ENCODE measurements at places on chromosomes 11 and 22.

DNA sequence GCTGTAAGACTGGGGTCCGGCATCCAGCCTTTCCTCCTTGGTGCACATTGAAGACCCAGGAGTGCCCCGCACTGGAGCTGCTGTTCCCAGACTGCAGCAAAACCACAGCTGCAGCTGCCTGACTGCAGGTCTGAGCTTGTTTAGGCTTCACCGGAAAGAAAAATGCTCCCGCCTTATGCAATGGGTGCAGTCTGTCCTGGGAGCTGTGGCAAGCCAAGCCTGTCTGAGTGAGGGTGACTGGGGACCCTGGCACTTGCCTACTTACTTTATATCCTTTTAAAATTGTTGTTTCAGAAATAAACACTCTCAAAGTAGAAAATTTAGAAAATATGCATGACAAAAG, 23.3 kb upstream of the CD44 start:
- no peak for DNase-seq

DNA sequence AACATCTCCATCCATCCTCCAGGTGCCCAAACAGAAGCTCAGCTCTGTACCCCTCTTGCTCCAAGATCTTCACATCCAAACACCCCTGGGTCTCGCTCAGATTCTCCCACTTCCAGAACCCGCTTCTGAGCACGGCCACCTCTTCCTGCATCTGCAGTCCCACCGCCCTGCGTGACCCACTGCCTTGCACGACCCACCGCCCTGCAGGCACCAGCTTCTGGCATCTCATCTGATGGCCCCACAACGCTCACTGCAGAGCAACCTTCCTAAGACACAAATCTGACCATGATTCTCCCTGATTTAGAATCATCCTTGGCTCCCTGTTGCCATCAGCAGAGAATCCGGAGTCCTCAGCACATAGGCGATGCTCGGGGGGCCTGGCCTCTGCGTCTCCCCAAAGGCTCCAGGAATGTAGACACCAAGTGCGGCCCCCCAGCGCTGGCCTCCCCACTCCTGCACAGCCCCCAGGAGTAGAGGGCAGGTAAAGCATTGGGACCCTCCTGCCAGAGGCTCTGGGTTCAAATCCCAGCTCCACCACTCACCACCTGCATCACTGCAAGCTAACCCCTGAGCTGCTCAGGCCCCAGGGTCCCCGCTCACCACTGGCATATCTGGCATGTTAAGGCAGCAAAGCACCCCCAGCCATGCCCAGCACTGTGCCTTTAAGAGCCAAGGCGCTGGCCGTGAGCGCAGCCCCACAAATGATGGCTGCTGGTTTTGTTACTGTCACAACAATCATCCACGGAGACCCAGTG, 459.3 kb downstream of the BRD1 start:
- no peak for DNase-seq

DNA sequence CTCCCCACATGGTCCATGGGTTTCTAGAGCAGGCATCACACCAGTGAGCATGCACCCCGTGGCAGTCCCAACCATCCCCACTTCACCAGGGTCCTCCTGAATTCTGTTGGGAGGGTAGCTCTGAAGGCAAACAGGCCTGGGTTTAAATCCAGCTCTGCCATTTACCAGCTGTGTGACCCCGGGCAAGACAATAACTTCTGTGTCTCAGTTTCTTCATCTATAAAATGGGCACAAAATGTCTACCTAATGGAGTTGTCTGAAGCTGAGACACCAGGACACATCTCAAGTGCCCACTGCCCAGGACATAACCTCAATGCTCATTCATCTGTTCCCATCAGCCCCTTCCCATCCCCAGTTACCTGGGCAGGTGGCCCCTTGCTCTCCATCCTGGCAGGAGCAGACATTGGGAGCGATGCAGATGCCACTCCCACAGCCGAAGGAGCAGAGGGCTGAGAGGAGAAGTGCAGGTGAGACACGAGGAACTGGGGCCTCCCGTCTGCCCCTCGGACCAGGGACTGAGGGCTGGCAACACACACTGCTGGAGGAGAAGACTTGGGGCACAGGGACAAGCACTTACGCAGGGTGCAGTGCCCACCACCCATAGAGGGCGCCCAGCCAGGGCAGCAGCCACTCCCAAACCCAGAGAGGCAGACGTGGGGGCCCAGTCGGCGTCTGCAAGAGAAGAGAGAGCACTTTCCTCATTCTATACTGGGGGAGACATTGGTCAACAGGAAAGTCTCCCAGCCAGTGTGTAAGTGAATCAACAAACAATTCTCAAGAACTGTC, 4.0 kb downstream of the VWCE start:
- no peak for DNase-seq

GRCh38 chr11:35682230-35683173, 19.9 kb downstream of the TRIM44 start:
- peak; percentile 46 for DNase-seq

DNA sequence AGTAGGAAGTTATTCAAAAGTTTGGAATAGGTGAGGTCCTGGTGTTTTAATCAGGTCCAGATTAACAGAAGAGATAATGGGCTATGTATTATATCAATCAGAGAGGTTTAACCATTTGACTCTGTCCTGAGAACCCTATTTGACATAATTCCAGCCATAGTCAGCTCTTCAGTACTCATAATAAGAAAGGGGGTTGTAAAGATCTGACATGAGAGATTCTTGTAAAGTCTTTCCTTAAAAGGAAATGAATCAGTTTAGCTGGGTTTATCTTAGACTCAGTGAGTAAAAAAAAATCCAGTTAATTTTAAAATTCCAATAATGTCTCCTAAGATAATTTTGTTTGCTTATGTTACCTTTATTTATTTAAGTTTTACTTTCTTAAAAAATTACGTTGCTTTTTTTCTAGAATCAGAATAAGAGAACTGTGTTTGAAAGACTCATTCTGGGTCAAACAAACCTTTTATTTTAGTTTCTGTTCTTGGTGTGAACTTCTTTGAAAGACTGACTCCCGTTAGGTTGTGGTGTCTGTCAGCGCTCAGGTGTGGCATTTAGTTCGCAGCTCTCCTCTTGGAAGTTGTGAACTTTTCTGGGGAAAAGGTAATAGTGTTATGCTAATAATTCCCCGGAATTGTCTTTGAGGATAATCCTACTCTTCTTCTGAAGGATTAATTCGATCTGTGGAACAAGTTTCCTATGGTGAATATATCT, 20.5 kb downstream of the NUCB2 start:
- no peak for DNase-seq

DNA sequence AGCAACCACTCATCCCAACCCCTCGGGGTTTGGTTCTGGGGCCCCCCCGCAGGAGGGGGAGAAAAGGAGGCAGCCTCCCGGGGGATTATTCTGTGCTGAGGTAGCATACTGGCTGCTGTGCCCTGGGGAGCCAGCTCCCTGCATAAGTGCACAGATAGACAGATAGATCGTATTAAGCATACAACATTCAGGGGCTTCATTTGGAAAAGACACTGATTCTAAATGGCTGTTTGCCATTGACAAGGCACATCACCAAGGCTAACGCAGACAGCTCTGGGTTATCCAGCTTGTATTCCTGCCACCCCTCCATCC, 547.9 kb downstream of the BUD13 start:
- no peak for DNase-seq

DNA sequence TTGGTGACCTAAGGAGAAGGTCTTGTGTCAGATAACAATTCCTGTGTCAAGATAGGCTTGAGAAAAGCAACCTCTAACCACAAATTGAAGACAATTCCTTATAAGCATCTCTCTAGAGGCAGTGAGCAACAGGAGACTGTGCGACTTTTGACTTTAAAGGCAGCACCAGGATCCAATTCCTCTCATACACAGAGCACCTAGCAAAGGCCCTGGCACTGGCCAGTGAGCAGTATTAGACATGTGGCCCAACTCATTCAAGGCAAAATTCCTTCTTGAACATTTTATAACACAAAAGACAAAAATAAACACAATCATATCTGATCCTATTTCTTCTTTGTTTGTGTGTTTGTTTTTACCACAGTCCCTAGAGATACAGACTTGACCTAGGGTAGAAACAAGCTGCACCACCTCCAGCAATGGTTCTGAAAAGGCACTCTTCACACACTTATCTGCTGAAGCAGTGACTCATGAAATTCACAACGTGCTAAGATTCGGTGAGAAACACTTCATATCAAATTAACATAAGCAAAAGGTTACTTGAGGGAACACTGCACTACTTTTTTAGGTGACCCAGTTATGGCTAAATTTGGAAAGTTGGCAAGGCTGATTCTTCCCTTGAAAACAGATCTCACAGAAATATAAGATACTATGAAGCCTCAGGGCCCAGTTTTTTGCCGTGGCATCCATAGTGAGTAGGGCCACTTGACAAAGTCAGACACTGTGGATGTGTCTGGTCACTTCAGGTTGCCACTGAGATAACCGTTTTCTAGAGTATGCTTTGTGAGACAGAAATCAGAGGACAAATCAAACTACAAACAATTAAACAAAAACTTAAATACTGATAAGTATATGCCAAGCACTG, 1018.9 kb downstream of the DLG2 start:
- DNase-seq: no peak

DNA sequence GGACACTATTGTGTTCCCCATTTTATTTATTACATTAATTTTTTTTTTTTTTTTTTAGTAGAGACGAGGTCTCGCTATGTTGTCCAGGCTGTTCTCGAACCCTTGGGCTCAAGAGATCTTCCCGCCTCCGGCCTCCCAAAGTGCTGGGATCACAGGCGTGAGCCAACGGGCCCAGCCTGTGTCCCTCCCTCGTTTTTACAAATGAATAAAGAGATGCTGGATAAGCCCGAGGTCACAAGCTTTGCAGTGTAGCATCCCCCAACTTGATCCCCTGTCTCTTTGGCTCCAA, 297 bp upstream of the MTFP1 start:
- DNase-seq: no peak

DNA sequence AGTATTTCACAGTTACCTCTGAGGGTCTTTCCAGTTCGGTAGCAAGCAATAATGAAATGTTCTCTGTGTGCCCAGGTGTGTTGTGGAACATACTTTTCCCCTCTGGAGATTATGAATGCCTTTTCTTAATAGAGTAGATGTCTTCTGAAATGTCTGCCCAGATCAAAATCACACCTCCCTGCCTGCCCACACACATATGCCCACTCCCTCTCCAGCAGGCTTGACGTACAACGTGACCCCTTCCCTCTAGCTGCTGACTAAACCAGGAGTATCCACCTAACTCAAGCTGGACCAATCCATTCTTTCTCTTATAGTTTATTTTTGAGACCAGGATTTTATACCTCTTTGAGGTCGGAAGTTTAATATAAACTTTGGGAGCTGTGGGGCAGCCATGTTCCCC, 48.7 kb downstream of the ME3 start:
- no peak for DNase-seq

DNA sequence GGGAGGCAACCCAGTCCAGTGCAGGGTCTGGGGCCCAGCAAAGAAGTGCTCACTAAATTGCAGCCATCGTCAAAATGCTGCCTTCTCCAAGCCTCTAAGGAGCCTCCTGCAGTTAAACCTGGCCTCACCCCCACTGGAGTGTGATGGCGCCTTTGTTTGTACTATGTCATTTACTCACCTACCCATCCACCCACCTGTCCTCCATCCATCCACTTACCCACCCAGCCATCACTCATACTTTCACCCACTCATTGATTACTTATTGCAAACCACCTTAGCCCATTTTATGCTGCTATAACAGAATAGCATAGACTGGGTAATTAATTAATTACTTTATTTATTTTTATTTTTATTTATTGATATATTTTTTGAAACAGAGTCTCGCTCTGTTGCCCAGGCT, 28.8 kb upstream of the PPFIA1 start:
- no peak for DNase-seq

- peak; percentile 41 for DNase-seq
Measured at GRCh38 chr11:24324211-24324610, 172.6 kb upstream of the LUZP2 start.

- DNase-seq: peak; percentile 71
Measured at GRCh38 chr11:12629601-12630313, 44.5 kb upstream of the TEAD1 start.

- no peak for DNase-seq
Measured at GRCh38 chr11:130100381-130101095, 30.8 kb downstream of the APLP2 start.

DNA sequence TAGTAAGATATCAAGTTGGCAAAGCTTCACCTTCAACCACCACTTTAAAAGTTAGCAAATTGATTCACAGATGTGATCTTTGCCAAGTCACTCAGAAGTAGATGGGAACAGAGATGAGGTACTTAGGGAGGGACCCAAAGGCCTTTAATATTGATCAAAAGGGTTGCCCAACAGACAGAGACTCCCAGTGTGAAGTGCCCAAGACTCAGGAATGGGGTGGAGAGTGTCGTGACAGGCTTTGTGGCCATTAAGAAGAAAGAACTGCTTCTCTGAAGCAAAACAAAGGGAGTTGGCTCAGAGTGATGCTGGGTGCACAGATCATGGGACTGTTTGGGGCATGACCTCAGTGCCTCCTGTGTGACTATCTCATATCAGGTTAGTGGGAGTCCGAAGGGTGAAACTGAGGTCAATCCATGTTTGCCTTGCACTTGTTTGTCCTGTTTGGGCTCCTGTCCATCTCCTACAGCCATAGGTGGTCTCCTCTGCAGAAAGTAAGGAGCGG, 132.3 kb downstream of the APIP start:
- no peak for DNase-seq

GRCh38 chr11:66727282-66728037, 1.6 kb downstream of the SPTBN2 start:
- peak; percentile 13 for DNase-seq

- DNase-seq: peak; percentile 50
Measured at GRCh38 chr11:86698639-86699038, 26.2 kb upstream of the ME3 start.

DNA sequence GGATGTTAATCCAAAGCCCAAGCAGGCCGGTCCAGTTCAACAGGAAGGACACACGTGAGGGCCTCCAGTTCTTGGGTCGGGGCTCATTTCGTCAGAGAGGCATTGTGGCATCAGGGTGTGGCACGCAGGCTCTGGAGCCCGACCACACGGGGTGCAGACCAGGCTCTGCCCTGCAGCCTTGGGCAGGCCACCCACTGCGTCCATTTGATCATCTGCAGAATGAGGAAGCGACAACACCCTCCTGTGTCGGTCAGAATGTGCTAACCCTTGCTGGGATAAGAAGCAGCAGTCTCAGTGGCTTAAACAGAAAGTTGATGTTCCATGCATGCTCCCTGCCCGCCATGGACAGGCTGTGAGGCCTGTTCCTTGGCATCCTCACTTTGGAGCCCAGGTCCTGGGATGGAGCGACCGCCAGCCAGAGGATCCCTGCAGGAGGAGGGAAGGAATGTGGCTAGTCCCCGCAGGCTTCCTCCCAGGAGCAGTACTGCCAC, 10.8 kb downstream of the RIBC2 start:
- no peak for DNase-seq

DNA sequence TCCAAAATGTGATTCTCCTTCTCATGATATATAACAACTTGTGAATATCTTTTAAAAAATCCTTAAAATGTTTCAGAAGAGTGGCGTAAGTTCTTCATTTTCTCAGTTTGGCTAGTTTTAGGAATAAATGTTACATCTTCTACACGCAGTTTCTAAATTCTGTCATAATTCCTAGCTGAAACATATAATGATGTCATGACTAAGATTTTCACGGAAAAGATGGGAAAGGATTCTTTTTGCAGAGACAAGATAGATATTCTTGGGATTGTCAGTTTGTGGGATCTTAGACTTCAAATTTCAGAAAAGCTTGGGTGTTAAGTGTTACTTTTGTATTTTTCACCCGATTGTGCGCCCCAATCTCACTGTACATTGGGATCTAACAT, 1.7 kb downstream of the EED start:
- DNase-seq: no peak

Measured in choroid plexus epithelial cell (primary cell).